Left lobe of liver (tissue), 2 donors: ENCODE measurements at places on chromosomes 6 and 20. TPM values are rescaled to one million over a fixed set of nuclear protein-coding genes. Genes with fewer than 3 reads are reported as not detected.

The CAGE1 gene
- total RNA-seq, result 0.05 TPM

The PNLDC1 gene
- total RNA-seq, result 0.23 TPM

The FNDC1 gene
- 0.10 TPM for total RNA-seq

The KCNK5 gene
- 62.3 TPM for total RNA-seq
